ENCODE measurements at places on chromosomes 5 and 9. TPM values are rescaled to one million over a fixed set of nuclear protein-coding genes. Genes with fewer than 3 reads are reported as not detected.

Gene ADAMTSL1
- total RNA-seq = 0.68 TPM

Gene SPATA31A3
- total RNA-seq = not detected

Gene SPATA31E1
- not detected for total RNA-seq

Gene RNF224
- total RNA-seq = under 0.01 TPM

Gene LRRC19
- not detected for total RNA-seq

Gene THBS4
- 1.00 TPM for total RNA-seq

Gene ENG
- total RNA-seq = 2.3 TPM

Gene INSL4
- total RNA-seq = not detected

Gene FLT4
- total RNA-seq = not detected

Gene SPRY4
- total RNA-seq = 5.5 TPM

Gene ARL14EPL
- total RNA-seq = not detected

All from nasal cavity respiratory epithelium epithelial cell of viscerocranial mucosa (primary cell).